ENCODE measurements at places on chromosomes 5 and 9.

DNA sequence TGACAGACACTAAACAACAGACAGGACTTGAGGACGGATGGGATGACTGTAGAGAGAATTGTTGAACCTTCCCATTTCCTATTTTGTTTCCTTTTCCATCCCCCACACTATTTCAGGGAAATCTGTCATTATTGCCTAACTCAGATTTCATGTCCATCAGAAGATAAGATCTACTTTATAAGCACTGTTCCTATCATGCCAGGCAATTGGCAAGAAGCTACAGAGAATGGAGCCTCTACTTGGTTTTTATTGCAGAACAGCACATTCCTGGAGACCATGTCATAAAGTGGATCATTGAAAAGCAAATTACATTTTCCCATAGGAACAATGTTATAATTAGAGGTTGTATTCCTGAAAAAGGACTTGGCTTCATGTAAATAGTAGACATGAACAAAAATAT is 173.7 kb upstream of the KIF2A start:
- DNase-seq = no peak

- no peak for DNase-seq
Measured at GRCh38 chr5:14787801-14788579, 83.6 kb downstream of the ANKH start.

DNA sequence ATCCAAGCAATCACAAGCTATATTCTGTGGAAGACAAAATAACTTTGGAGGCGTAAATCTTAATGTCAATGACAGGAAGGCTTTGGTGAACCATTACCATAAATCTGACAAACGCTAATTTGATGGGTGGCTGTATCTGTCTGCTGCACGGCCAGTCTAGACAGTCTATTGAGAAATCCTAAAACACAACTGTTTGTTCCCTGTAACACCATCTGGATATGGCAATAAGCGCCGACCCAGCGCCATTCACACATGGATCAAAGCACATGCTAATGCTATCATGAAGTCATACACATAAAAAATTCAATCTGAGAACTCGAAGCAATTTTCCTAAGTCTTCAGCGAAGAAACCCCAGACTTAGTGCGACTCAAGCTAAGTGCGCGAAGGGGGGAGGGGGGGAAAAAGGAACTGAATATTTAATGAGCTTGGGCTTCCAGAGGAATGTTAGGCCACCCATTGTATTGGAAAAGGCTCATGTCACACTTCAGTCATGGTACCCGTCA is 95.1 kb downstream of the ARL15 start:
- no peak for DNase-seq

- DNase-seq = no peak
Measured at GRCh38 chr9:16414451-16414850, 456.0 kb downstream of the BNC2 start.

DNA sequence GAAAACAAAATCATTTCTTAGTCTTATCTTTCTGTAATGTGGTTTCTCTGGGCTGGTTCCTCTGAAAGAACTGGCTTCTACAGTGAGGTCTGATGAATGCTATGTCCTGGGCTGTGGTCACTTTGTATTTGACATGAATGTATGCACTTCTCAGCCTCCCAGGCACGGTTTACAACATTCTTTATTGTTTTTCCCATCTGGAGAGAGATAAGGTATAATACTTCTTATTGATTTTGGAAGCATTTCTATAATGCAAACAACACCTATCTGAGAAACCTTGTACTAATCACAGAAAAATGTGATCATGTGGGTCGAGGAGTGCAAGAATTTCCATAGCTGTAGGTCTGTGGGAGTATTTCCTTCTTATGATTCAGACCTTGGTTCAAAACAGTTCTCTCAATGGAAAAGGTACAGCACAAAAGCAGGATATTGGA is 46.9 kb downstream of the ACTBL2 start:
- DNase-seq = no peak

- no peak for DNase-seq
Measured at GRCh38 chr5:53820119-53820801, 259.8 kb downstream of the NDUFS4 start.

DNA sequence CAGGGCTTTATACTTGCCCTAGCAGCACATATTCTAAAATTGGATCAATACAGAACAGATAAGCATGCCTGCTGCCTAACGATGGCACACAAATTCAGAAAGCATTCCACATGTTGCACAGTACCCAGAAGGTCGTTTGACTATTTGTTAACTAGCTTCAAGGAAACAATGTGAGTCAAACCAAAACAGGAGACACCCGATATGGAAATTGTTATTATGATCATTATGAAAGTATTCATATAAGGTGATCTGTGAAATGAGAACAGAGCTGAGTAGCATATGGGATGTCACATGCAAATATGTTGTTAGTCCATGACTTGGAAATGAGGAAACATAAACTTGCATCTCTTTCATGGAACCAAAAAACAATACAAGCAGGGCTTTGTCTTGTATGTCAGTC is 56.3 kb upstream of the BICD2 start:
- DNase-seq = no peak

- no peak for DNase-seq
Measured at GRCh38 chr5:80703747-80704146, 49.0 kb upstream of the DHFR start.

DNA sequence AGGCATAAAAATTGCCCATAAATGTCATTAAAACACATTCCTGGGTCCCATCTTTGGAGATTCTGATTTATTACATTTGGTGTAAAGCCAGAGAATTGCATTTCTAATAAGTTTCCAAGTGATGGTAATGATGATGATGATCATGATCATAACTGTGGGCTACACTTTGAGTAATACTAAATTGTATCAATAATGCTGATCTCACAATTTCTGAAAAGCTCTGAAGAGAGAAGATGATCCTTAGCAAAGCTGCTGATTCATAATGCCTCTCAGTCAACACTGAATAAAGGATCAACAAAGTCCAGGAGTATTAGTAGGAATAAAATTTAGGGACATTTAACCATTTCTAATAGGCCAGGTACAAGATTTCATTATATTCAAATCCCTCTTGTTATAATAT is 434.5 kb downstream of the CAAP1 start:
- no peak for DNase-seq

DNA sequence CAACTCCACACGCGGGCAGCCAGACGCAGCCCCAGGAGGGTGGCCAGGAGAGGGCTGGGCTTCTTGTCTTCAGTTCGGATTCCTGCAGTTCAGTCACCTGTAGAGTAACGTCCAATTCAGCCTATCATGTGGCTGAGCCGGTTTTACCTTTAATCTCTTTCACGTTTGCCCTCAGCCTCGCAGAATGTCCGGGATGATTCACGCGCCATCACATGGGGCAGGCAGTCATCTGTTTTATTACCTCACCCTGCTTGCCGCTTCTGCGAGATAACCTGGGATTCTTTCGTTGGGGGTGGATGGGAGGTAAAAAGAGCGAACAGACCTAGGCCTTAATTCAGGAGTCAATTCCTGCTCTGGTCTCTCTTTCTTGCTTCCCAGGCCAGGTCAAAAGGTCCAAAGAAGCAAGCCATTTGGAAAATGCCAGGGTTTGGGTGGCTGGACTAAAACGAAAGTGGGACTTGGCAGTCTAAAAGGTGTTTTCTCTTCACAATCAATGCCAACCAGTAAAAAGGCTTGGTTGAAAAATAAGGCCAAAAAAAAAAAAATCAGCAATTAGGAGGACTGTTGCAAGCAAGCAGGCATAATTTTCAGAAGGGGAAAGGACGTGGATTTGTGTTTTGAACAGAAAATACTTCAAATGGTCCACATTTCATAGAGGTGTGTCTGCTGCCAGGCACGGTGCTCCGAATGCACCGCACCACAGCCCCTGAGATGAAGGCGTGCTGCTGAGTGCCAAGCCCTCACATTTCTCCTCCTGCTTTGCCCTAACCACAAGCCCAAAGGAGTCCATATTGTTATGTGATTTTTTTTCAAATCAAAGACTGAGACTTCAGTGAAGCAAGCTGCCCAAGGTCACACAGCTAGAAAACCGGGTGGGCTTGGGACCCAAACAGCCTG is 2.8 kb upstream of the WWC1 start:
- DNase-seq = no peak

DNA sequence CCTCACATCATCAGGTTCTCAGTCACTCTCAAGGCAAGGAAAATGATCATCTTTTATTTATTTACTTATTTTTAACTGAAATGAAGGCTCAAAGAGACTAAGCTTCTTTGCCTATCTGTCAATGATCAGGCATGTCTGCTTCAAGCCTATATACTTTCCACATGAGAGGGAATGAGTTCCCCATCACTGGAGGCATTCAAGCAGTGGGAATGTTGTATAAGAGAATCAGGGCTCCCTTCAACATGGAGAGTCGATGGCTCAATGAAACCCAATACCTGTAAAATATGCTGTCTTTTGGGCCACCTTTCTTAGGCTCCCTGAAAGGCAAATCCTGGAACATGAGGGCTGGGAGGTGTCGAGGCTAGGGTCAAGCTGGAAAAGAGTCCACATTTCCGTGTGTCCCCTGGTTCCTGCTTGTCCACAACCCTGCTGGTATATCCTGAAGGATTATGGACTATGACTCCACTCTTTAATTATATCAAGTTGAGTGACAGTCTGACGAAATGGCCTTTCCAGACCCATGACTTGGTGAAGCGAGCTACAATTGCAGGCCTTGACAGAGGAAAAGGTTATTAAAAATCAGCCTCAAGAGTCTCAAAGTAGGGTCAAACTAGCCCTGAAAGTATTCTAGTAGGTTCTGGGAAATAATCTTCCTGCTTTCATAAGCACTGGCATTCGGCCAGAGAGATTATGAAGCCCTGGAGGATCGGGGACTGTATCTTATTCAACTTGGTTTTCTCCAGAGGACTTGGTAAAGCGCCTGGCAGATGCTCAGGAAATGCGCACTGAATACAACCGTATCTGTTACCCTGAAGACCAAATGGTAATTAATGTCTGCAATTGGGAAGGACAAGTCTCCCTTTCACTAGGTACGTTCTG is 145.9 kb upstream of the TBC1D2 start:
- DNase-seq = no peak

DNA sequence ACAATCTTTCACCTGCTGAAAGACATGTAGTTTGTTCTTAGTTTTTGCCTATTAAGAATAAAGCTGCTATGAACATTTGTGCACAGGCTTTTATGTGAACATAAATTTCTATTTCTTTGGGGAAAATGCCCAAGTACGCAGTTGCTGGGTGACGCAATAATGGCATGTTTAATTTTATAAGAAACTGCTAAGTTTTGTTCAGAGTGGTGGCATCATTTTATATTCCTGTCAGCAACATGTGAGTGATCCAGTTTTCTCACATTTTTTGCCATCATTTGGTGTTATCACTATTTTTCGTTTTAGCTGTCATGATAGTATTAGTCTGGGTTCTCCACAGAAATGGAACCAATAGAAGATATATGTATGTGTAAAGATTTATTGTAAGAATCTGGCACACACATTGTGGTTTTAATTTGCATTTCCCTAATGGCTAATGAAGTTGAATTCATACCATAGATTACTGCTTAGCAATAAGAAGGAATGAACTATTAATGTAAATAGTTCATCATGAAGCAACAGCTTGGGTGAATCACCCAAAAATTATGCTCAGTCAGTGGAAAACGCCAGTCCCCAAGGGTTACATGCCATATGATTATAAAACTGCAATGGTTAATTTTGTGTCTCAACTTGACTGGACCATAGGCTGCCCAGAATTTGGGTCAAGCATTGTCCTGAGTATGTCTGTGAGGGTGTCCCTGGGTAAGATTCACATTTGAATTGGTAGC is 358.6 kb downstream of the MSX2 start:
- DNase-seq = no peak

All from endothelial cell (in vitro differentiated cells).